ENCODE measurements at places on chromosomes 16 and 17. TPM values are rescaled to one million over a fixed set of nuclear protein-coding genes. Genes with fewer than 3 reads are reported as not detected.

DNA sequence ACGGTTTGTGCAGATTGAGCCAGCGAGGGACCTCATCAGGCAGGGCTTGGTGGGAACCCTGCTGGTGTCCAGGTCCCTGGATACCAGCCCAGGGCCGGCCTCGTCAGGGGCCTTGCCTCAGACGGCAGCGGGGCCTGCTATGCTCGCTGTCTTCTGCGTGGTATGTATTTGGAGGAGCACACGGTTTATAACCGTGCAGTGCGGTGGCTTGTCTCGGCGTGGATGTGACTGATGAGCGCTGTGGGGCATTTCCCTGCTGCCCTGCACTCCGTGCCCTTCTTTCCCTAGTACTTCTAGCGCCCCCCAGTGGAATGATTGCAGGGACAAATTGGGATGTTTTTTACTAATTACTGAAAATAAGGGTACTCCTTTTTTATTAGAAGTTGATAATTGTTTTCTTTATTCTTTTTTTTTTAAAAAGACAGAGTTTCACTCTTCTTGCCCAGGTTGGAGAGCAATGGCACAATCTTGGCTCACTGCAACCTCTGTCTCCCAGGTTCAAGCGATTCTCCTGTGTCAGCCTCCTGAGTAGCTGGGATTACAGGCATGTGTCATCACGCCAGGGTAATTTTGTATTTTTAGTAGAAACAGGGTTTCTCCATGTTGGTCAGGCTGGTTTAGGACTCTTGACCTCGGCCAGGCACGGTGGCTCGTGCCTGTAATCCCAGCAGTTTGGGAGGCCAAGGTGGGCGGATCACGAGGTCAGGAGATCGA is 15.3 kb downstream of the TBCD start:
- no peak for DNase-seq

- no peak for DNase-seq
Observed at GRCh38 chr16:56482683-56483236, 31.4 kb downstream of the OGFOD1 start.

The MYH1 gene
- total RNA-seq, result 1,569 TPM

DNA sequence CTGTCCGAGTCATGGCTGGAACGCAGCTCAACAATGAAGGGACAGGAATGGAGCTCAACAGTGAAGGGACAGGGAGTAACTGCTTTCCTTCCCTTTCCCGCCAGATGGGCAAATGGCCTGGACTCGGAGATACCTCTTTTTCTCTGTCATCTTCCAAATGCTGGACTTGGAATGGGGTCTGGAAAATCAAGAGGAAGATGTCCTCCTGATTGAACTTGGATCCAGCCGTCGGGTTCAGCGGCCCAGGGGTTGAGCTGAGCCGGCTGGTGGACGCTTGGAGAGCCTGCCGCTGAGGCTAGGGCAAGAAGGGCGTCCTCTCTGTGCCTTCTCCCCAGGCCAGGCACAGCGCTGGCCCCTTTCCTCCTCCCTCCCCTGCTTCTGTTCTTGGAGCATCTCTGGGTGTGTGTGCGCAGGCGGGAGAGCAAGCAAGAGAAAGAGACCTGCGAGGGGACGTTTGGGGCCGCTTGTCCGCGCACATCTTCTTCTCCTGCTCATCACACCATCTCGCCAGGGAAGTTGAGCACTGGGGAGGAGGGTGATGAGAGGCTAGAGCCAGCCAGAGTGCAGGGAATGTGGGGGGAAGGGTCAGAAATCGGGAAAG is 6.6 kb downstream of the NEUROD2 start:
- DNase-seq, result no peak

The HOXB6 gene
- total RNA-seq, result 1.6 TPM

DNA sequence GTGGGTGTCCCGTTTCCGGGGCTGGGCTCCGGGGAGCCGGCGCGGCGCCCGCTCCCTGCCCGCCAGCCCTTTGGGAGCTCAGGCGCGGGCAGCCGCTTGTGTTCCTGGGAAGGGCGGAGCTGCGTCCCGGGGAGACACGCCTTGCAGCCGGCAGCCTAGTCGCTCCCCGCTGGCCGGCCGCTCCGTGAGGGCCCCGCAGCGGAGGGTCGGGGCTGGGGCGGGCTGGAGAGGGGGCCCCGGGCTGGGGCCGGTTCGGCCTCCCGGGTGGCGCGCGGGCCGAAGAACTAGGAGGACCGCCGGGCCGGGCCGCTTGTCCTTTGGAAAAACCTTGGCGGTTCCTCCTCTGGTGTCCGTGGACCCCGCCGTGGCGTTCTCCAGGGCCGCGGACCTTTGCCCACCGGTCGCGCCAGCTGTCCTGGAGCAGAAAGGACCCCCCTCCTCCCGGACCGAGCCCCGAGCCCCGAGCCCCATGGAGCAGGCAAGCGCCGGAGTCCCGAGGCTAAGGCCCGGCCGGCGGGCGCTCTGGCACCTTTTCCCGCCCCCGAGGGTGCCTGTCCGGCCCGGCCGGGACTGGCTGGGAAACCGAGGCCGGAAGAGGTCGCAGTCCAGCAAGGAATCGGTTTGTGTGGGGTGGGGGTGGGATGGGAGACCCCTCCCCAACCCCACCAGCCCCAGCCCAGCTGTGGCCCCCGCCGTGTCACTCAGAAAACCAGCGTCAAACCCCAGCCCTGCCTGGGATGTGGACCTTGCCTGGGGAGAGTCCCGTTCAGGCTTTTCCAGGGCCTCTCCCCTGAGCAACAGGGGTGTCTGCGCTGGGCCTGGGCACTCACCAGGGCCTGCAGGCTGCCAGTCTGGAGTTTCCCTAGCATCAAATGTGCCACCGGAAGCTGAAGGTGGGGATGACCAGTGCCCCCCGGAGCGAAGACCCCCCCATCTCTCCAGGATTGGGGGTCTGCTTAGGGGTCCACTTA is 6.8 kb upstream of the TBC1D3B start:
- no peak for DNase-seq

The PHKB gene
- 91.6 TPM for total RNA-seq

DNA sequence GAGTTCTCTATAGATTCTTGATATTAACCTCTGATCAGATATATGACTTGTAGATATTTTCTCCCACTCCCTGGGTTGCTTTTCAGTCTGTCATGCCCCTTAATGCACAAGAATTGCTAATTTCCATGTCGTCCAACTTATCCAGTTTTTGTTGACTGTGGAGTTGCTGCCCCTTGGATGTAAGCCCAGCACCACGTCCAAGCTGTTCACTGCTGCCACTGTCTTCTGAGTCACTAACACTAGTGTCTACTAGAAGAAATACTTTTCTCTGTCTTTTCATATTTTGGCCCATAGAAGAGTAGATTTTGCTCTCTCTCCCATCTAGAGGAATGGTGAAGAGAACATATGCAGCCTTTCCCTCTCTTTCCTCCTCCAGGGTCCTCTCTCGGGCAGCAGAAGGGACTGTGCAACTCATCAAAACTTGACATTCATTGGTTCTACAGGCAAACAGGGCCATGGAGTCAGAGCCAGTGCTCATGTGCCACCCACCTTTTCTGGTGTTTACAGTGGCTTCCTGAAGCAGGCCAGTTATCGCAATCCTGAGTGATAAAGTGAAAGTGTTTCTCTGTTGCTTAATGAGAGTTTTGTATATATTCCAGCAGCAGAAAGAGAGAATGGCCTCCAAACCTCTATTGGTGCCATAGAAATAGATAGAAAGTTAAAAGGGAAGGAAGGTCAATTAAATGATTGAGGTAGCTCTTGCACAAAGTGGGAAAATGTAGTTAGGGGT is 22.6 kb upstream of the PMP22 start:
- DNase-seq, result no peak

The KRTAP9-8 gene
- total RNA-seq, result not detected

DNA sequence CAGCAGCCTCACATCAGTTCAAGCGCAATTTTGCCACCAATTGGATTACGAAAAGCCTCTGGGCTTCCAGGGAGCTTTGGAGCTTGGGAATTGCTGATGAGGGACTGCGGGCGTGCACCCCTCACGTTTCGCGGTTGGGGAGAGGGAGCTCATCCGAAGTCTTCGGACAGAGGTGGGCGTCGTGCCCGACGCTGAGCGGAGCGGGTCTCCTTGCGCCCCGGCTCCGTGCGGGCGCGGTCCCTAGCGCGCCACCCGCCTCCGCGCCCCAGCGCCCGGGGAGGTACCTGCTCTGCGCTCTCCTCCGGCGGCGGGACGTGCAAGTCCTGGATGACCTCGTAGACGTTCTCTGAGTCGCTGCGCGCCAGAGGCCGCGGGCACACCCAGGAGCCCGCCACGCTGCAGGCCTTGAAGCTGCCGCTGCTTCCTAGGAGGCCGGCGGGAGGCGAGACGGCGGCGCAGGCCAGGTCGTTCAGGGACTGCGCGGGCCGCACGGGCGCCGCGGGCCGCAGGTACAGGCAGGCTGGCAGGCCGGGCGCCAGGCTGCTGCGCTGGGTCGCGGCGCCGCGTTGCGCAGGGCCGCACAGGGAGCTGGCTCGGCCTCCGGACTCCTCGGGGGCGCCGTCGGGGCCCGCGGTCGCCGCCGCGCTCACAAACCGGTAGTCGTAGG is 3.2 kb downstream of the ARHGAP27 start:
- DNase-seq, result no peak

The PDILT gene
- total RNA-seq, result not detected

The CDR2L gene
- total RNA-seq, result 1.7 TPM

DNA sequence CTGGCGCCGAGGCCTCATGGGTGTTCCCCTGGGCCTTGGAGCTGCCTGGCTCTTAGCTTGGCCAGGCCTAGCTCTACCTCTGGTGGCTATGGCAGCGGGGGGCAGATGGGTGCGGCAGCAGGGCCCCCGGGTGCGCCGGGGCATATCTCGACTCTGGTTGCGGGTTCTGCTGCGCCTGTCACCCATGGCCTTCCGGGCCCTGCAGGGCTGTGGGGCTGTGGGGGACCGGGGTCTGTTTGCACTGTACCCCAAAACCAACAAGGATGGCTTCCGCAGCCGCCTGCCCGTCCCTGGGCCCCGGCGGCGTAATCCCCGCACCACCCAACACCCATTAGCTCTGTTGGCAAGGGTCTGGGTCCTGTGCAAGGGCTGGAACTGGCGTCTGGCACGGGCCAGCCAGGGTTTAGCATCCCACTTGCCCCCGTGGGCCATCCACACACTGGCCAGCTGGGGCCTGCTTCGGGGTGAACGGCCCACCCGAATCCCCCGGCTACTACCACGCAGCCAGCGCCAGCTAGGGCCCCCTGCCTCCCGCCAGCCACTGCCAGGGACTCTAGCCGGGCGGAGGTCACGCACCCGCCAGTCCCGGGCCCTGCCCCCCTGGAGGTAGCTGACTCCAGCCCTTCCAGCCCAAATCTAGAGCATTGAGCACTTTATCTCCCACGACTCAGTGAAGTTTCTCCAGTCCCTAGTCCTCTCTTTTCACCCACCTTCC is 7.9 kb downstream of the HIRIP3 start:
- DNase-seq, result no peak

- no peak for DNase-seq
Observed at GRCh38 chr16:70712942-70713341, 27.1 kb upstream of the MTSS2 start.

DNA sequence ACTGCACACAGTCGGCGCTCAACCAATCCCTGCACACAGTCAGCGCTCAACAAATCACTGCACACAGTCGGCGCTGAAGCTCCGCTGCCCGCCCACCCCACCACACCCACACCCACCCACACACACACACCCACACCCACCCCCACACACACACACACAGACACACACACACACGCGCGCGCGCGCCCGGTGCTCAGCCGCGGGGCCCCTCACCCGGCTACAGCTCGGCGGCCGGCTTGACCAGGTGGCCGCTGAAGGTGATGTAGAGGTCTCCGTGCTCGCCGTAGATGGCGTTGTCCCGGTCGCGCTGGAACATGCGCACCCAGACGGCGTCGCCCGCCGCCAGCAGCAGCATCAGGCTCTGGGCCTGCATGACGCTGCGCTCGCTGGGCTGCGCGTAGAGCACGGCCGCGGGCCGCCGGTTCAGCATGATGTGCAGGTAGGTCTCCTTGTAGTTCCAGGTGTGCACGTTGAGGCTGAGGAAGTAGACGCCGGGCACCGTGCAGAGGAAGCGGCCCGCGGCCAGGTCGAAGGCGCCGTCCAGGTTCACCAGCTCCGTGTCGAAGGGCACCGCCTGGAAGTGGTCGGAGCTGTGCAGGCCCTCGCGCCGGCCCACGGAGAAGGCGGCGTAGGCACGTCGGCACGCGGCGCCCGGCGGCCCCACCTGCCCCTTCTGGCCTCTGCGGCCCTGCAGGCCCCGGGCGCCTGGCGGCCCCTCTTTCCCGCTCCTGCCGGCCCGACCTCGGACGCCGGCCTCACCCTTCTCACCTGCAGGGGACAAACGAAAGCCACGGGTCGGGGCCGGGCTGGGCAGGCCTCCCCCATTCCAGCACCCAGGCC is 2.5 kb downstream of the C1QTNF8 start:
- DNase-seq, result no peak

- no peak for DNase-seq
Observed at GRCh38 chr16:56226845-56227525, 35.7 kb downstream of the GNAO1 start.

- no peak for DNase-seq
Observed at GRCh38 chr16:86388976-86389375, 121.4 kb upstream of the FOXF1 start.

DNA sequence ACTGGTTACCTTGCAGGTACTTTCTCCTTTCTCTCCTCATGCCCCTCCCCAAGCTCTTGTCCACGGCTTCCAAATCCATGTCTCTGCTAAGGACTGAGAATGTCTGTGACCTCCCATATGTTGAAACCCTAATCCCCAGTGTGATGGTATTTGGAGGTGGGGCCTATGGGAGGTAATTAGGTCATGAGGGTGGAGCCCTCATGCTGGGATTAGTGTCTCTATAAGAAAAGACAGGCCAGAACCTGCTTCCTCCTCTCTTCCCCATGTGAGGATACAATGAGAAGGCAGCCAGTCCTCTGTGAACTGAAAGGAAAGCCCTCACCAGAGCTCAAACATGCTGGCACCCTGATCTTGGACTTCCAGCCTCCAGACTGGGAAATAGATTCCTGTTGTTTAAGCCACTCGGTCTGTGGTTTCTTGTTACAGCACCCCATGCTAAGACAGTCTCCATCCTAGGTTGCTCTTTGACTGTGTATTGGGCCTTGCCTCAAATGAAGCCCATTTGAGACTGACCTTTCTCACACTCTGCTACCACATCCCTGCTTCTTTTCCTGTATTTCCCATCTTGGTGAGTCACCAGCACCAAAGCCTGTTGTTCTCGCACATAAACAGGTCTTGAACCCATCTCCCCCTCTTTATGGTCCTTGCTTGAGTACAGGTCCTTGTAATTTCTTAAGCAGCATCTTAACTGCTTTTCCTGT is 135.0 kb downstream of the CDK5R1 start:
- DNase-seq, result no peak

The VTN gene
- total RNA-seq, result not detected

The ITGB3 gene
- total RNA-seq, result 6.2 TPM

The NPW gene
- total RNA-seq, result not detected

The FBXW10 gene
- total RNA-seq, result 0.52 TPM

The HOXB5 gene
- not detected for total RNA-seq

The AGRP gene
- not detected for total RNA-seq

DNA sequence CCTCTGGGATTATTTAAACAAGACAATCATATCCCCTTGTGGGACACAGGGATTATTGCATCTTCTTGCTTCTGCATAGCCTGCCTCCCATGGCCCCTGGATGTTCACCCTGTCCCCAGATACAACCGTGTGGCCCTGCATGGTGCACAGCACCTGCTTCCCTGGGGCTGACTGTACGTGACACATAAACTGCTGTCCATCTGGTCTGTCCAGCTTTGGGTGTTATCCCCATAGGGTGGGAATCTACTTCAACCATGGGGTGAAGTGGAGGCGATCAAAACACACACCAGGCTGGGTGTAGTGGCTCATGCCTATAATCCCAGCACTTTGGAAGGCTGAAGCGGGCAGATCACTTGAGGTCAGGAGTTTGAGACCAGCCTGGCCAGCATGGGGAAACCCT is 138.8 kb downstream of the XYLT1 start:
- DNase-seq, result no peak

- no peak for DNase-seq
Observed at GRCh38 chr16:74759564-74759963, 15.1 kb downstream of the FA2H start.

- no peak for DNase-seq
Observed at GRCh38 chr16:11235703-11235991, 20.4 kb downstream of the SOCS1 start.

The CDRT15L2 gene
- total RNA-seq, result not detected
